COLO829 (cell line): ENCODE measurements at places on chromosomes 6 and 20.
A peak's percentile ranks its signal among the peaks of the same experiment; 100 is the strongest.

DNA sequence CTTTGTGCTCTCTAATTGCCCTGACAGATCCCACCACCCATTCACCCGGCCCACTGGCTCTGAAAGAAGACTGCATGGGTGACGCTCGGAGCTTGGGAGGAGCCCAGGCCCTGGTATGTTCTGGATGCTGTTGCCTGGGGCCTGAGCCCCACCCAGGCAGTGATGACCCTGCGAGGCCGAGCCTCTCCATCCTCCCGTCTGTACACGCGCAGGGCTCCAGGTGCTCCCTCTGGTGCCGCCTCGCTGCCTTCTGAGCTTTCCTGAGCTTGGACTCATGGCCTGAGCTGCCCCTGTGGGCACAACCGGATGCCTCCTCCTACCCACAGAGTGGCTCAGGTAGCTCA is 61.2 kb downstream of the STK35 start:
- no peak for DNase-seq

DNA sequence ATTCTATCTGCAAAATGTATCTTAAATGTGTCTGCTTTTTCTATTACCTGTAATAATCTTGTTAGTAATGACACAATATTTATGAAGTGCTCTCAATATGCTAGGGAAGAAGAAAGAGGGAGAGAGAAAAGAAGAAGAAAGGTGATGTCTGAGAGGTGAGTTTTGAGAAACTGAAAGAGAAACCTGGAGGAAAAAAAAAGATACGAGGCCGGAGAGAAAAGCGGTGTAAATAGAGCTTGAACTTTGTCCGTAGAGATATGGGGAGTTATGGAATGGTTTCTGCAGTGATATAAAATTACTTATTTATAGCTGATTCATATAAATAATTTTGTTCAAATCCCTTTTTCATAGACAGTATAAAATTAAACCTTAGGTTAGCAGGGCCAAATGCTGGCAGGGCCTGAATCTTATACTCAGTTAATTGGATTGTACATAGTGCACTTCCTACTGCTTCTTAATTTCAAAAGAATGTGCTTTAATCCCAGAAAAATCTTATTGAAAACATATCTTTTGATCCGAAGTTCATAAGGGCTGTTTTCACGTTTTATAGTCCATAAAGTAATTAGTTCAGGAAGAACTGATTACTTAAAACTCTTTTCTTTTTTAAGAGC is 43.0 kb downstream of the MYB start:
- DNase-seq: no peak

GRCh38 chr6:9380568-9380967 is 945.2 kb upstream of the SLC35B3 start:
- no peak for DNase-seq

- no peak for DNase-seq
Observed at GRCh38 chr6:170043150-170043819, 247.6 kb downstream of the DLL1 start.

GRCh38 chr6:108114841-108115597 is 40.5 kb upstream of the OSTM1 start:
- no peak for DNase-seq

GRCh38 chr6:143581835-143582480 is 70.4 kb upstream of the FUCA2 start:
- DNase-seq: no peak

DNA sequence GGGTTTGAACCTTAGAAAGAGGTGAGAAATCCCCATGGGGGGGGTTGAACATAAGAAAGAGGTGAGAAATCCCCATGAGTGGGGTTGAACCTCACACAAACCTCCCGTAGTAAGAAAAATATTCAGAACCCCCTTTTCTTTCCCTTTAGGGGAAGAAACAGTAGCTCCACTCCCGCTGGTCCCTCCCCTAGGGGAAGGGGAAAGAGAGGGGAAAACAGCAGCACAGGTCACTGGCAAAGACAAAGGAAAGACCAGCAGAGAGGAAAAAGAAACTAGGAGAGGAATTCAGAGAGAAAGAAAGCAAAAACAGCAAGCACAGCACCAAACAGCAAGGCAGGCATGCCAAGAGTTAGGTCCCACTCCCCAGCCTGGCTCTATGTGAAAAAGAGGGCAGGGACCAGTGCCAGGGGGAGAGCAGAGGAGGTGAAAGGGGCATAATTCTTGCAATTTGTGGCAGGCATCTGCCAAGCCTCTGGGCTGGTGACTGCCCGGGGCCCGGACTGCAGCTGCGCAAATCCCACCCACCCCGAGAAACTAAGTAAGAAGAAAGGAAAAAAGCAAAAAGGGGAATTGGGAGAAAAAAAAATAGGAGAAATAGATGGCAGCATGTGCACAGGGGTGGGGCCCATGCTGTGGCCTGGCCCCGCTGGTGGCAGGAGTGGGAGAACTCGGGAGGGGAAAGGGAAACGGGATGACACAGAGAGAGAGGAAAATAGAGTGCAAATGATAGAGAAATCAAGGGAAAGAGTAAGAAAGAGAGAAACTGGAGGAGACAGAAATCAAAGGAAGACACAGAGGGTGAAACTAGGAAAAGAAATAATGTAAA is 15.1 kb upstream of the GOPC start:
- DNase-seq: no peak

- DNase-seq: no peak
Observed at GRCh38 chr6:72940265-72940664, 285.0 kb downstream of the KHDC1L start.

DNA sequence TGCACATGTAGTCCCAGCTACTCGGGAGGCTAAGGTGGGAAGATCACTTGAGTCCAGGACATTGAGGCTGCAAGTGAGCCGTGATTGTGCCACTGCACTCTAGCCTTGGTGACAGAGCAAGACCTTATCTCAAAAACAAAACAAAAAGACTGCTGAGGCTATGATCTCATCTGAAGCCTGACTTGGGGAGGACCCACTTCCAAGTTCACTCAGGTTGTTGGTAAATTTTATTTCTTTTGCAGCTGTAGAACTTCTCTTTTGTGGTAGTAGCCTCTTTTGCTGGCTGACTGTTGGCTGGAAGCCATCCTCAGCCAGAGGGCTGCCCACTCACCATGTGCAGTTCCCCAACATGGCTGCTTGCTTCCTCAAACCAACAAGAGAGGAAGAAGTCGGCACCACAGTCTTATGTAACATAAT is 36.8 kb upstream of the ME1 start:
- DNase-seq: no peak

DNA sequence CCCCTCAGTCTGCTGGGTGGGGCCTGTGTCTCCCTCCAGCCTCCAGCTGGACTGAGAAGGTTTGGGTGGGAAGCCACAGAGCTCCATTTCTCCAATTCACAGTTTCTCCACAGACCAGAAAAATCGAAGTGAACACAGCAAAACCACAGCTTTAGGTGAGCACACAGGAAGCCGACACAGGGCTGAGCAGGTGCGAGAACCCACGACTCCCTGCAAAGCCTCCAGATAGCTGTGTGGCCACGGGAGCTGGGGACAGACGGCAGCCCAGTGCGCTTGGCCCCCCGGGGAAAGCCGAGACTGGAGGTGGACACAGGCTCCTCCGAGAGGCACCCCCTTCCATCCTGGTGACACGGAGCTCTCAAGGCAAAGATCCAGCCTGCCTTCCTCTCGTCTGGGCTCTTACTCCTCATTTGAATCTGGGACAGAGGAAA is 29.0 kb upstream of the MPC1 start:
- DNase-seq: no peak

GRCh38 chr20:58231683-58232082 is 3.2 kb upstream of the ANKRD60 start:
- DNase-seq: no peak

- no peak for DNase-seq
Observed at GRCh38 chr6:166488076-166488685, 98.3 kb downstream of the RAMACL start.

GRCh38 chr6:106856227-106856874 is 118.2 kb downstream of the CD24 start:
- no peak for DNase-seq

- DNase-seq: no peak
Observed at GRCh38 chr6:77466451-77467437, 3.5 kb upstream of the HTR1B start.

DNA sequence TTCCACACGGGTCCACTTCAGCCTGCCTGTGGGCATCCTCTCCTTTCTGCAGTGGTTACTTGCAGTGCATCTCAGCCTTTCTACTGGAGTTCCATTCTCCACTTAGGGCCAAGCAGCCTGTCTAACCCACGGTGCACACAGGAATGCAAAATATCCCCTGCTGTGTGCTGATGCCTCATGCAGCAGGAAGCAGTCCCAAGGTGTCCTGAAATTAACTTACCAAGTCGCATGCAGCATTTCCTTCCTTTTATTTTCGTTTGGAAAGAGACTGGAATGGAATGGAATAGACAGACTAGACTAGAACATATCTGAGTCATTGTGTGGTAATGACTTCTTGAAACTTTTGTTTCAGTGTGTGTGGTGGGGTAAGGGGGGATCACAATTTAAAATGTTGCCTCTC is 25.9 kb upstream of the FOXQ1 start:
- no peak for DNase-seq

GRCh38 chr6:41784581-41785171 is 2.8 kb upstream of the TOMM6 start:
- DNase-seq: no peak

GRCh38 chr6:30091577-30092381 is 16.2 kb upstream of the RNF39 start:
- DNase-seq: peak; percentile 64

- DNase-seq: no peak
Observed at GRCh38 chr6:131960371-131961133, 9.4 kb upstream of the CCN2 start.

DNA sequence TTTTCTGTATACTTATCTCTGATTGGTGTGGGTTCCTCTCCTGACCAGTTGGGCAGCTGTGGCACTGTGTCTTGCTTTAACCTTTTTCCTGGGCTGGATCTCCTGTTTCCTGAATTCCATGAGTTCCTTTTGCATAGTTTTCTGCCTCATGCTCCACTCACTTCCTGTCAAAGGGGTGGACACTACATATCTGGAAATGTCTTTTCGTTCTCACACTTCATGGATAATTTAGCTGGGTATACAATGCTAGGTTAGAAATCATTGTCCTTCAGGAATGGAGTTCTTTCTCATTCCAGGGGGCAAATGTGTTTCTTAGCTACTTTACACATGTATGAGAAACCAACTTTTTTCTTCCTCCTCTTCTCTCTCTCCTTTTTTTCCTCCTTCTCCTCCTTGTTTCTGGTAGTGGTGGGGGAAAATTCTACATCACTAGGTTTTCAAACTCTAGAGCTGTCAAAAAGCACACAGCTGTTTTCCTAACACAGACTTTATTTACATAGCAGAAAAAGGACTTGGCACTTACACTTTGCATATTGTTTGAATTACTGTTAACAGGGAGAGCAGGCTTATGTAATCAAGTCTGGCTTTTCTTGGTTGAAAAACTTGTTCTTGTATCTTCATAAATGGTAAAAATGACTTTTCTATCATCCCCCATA is 9.0 kb upstream of the DDX27 start:
- no peak for DNase-seq

- no peak for DNase-seq
Observed at GRCh38 chr6:155472886-155473285, 17.2 kb upstream of the NOX3 start.

DNA sequence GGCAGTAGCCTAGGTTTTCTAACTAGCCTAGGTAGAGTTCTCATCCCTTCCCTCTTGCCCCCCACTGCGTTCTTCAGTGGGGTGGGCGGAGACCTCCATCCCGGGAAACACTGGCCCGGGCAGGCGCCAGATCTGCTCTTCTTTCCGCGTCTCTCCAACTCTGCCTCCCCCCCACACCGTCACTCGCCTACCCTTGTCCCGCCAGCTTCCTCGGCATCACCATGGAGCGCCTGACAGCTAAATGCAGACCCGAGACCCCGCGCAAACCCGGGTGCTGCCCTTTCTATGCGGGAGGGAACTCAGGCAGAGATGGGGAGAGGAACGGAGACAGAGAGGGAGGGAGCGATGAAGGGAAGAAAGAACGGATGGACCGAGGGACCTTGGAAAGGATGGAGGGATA is 1494.8 kb upstream of the DEFB115 start:
- DNase-seq: no peak

DNA sequence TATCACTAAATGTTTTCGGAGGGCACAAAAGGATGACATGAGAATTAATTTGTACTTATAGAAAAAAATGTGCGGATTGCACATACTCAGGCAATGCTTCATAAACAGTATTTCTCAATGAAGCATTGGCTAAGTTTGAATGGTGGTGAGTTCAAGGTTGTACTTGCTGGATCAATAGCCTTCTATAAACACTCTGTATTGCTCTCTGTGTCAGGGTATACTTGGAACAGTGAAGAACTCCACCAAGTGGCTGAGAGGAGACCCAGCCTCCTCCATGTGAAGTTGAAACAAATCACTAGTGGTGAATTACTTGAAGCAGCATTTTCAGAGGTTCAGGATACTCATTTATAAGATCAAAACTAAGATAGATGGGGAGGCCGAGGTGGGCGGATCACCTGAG is 360.6 kb downstream of the RIMS1 start:
- no peak for DNase-seq

- no peak for DNase-seq
Observed at GRCh38 chr6:92748131-92748530, 671.2 kb downstream of the EPHA7 start.

DNA sequence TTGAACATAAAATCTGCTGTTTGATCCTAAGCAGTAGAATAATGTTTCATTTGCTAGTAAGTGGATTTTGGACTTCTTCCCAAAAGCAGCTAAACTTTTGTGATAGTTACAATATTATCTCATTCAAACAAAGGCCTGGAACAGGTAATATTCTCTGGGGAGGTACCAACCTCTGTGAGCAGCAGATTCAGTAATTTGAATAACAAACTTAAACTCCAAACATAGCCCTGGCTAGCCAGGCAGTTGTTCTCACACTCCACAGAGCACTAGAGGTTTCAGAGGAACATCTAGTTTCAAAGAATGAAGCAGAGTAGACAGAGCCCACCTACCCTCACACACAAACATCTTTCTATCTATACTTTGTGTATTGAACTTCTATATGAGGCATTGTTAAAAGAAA is 40.9 kb downstream of the LGSN start:
- no peak for DNase-seq

DNA sequence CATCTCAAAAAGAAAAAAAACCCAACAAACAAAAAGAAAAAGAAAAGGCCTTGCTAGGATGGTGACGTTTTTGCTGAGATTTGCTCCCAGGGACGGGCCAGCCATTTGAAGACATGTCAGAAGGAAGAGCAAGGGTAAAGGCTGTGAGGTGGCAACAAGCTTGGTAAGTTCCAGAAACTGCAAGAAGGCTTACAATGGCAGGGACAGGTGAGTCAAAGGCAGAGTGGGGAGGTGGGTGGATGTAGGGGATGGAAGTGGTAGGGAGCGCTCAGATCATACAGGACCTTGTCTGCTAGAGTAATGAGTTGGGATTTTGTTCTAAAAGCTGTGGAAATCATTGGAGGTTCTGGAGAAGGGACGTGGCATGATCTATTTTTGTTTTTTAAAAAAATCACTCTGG is 4.3 kb downstream of the KIF3B start:
- no peak for DNase-seq

GRCh38 chr6:63795826-63796225 is 160.2 kb downstream of the PHF3 start:
- no peak for DNase-seq

- DNase-seq: no peak
Observed at GRCh38 chr6:35477028-35477427, 8.8 kb downstream of the RPL10A start.
